ENCODE measurements at places on chromosomes 11 and 22.

DNA sequence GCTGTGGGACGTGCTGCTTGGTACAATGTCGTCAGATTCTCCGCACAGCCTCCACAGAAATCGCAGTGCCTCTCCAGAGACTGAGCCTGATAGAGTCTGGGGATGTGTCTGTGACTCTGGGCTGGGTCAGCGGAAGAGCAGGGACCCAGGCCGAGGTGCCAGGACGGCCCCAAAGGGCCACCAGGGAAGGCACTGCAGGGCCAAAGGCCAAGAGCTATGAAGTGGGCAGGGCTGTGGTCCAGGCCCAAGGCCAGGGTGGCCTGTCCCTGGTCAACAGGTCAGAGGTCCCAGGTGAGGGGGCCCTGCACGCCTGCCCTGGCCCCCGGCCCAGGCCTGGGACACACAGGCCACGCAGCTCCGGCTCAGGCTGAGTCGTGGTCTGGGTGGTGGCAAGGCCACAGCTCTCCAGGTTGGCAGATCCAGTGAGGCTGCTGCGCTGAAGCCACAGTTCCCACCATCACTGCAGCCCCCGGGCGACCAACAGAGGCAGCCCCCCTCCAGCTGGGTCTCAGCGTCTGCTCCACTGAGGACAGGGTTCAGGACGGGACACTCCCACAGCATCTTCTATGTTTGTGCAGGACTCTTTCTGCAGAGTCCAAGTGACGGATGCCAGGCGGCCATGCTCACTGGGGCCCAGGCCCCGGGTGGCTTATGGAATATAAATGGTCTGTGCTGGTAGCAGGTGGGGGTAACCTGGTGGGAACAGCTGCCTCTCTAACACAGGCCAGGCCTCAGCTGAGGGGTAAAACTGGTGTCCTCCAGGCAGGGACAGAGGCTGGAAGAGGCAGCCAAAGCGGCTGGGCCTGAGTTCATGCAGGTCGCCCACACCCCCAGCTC is 4.8 kb upstream of the PIM3 start:
- no peak for DNase-seq

DNA sequence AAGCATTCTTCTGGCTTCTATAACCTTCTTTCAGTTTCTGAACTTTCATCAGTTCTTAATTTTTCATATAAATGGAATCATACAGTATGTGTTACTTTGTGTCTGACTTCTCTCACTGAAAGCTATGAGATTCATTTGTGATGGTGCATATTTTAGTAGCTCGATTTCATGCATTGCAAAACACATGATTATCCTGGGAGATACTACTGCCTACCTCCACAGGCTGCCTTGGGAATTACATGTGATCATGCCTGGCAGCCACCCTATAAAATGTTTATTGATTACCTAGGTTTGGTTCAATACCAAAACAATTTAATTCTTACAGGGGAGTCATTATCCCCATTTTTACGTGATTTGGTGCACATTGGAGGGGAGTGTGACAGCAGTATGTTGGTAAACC is 34.1 kb upstream of the PAK1 start:
- no peak for DNase-seq

DNA sequence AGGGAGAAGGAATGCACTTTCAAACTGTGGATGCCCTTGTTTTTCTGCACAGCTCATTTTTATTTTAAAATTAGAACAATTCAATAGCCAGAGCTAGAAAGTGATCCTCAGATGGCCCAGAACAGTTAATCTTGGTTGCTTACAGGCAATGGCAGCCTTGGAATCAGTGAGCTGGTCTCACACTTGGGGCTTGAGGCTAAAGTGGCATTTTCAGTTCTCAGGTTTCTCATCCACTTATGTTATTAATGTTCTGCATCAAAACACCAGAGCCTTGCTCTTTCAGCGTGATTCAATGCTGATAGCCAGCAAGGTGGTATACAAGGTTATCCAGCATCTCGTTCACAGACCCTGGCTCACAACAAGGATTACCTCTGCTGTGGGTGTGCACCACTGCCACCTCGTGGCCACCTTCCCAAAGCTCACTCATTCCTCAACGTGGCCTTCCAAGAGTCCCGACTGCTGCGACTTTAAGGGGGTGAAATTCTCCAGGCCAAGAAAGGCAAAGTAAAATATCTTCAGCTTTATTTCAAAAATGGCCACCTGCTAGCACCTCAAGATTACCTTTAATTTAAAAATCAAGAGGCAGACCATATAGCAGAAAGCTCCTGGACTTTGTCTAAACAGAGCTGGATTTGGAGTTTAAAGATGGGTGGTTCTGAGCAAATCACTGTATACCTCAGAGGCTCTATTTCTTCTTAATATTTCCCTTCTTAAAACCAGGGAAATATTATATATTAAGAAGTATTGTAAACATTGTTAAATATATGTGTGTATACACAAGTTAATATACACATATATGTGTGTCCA is 34.2 kb upstream of the FSHB start:
- peak; percentile 66 for DNase-seq

DNA sequence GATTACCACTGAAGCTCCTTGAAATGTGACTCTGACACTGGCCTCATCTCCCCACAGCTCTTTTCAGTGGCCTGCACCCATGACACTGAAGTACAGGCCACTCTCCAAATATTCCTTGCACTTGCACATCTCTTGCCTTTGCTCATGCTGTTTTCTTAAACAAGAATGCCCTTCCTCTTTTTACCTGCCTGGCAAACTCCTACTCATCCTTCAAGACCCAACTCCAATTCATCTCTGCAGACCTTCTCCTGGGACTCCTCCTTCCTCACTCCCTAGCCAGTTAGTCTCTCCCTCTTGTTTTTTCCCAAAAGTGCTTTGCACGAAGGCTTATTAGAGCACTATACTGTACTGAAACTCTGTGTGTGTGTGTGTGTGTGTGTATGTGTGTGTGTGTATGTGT is 2.6 kb downstream of the KCNE3 start:
- no peak for DNase-seq

GRCh38 chr22:43012390-43012789 is 2.6 kb downstream of the PACSIN2 start:
- no peak for DNase-seq

DNA sequence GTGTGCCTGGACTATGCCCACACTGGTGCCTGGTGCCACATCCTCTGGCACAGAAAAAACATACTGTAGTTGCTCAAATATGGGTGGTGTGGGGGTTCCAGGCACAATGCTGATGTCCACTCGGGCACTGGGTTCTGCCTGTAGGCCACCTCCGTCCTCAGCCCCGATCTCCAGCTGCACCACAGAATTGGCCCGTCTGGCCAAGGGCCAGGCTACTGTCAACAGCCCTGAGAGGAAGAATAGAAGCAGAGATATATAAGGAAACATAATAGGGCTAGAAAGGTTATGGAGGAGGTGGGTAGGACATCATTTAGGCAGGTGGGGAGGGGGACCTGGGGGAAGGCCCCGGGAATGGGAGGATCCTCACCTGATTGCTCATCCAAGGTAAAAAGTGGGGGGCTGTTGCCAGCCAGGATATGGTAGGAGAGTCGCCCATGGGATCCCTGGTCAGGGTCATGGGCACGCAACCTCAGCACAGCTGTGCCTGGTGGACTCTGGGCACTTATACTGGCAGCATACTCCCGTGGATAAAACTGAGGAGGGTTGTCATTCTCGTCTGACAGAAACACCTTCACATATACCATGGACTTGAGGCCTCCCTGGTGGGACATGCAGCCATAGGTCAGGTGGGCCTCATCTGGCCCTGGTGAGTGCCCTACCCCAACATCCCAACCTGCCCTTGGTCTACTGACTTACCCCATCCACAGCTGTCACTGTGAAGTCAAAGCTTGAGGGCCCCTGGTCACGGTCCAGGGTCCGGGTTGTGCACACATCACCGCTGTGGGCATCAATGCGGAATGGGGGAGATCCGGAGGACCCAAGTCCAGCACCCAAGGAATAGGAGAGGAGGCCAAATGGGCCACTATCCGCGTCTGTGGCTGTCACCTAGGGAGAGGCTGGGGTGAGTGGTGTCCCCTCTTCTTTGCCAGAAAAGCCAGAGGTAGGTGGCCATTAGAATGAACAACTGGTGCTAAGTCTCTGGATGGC is 14.5 kb upstream of the TPP1 start:
- no peak for DNase-seq

GRCh38 chr11:27085605-27086004 is 45.0 kb downstream of the BBOX1 start:
- no peak for DNase-seq

GRCh38 chr11:71505001-71505400 is 22.1 kb upstream of the KRTAP5-7 start:
- DNase-seq = no peak
